Fibroblast of skin of back (primary cell): ENCODE measurements at places on chromosomes 6 and 20.

DNA sequence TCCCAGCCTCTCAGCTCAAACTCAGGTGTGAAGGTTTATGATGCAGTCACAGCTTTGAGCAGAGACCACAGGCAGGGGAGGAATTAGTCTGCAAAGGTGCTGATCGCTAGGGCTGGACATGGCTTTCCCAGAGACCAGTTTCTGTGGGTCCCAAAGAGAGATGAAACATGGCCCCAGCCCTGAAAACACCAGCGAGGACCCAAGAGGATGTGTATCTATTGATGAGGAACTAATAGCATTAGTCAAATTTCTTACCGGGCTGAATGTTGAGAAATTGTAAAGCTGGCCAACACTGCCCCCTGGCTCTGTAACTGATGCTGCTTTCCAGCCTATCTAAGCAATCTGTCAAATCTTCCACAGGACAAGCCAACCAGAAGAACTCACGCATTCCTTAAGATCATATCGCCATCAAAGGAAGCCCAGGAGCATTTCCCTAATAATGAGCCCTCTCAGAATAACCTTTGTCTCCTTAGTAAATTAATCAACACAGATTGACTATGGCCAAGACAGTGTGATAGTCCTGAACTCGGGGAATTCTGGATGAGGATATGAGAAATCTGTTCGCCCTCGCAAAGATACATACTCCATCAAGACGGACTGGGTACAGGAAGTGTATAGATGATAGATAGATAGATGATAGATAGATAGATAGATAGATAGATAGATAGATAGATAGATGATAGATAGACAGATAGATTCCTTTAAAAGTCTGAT is 7.8 kb upstream of the ACSS1 start:
- peak; percentile 47 for DNase-seq

DNA sequence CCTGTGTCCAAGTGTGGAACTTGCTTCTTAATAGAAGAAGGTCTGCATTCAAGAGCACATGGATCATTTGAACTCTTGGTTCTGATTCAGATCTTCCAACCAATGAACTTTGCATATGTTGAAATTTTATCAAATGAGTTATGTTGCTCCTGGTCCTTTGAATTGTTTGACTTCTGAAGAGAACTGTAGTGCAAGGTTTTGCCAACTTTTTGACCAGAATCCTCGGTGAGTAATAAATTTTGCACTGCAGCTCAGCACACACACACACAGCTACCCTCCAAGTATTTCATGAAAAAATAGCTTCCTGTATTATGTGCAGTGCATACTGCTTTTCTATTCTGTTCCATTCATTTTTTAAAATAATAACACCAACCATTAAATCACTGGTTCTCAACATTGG is 67.5 kb downstream of the BFSP1 start:
- no peak for DNase-seq

DNA sequence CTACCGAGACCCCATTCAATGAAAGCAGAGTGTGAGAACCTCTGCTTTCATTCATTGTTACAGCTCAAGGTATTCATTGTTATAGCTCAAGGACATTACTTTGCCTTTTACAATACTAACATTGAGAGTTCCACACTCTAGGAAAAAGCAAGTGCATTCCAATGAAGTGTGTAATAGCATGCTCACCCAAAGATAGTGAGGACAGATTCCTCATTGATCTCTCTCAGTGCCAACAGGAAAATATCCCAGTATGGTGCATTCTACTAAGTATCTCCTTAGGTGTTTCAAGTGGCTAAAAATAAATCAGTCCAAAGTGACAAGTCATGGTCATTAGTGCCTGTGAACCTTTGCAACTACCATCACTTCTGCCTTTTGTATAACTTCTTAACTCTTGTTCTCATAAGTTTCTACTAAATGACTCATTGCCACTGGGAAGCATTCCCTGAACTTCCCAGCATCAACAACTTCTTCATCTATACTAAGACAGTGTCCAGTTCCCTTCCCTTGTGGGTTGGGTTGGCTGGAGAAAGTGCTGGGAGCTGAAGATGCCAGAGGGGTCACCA is 140.7 kb upstream of the STXBP5 start:
- DNase-seq, result peak; percentile 86

DNA sequence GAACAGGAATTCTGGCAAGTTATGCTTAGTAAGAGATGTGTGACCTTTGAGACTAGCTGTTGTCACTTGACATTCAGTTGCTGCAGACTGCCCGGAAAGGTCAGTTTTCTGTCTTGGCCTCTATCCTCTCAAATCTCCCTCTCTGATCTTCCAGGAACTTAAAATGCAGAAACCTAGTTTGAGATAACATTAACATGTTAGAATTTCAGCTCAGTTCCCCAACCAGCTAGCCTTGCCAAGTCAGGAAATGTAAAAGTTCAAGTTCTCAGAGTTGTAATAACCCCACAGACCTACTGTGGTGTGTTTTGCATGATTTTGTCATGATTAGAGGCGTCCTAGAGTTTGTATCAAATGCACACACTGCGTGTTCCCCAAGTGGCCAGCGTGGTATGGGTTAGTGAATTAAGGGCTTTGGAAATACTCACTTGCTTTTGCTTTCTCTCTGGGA is 46.6 kb downstream of the DUSP22 start:
- no peak for DNase-seq
